ENCODE measurements at places on chromosomes 7 and 10. TPM values are rescaled to one million over a fixed set of nuclear protein-coding genes. Genes with fewer than 3 reads are reported as not detected.
A peak's percentile ranks its signal among the peaks of the same experiment; 100 is the strongest.

GRCh38 chr7:121006711-121007315, 18.3 kb downstream of the CPED1 start:
- no peaks in the 10 kb centered on the region for H3K4me1 ChIP-seq
- peak; percentile 33 for DNase-seq
- H3K36me3 ChIP-seq: no peaks in the 10 kb centered on the region

GRCh38 chr7:49255054-49255453, 330.7 kb downstream of the CDC14C start:
- no peak for DNase-seq
- no peaks in the 10 kb centered on the region for H3K27me3 ChIP-seq
- no peaks in the 10 kb centered on the region for H3K4me1 ChIP-seq
- no peaks in the 10 kb centered on the region for H3K36me3 ChIP-seq

DNA sequence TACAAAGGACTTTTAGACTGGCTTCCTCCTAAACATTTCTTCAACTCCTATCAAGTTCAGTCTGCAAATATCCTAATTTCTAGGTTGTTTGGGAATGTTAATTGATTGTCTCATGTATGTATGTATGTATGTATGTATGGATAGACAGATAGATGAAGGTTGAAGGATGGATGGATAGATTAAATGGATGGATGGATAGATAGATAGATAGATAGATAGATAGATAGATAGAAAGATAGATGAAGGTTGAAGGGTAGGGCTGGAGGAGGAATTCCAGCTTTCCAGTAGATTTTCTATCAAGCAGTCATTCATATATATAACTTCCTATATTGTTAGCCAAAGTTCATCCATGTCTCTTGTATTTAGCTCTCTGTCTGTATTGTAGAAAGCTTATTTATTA, 85.8 kb downstream of the KAT6B start:
- no peak overlapping the region for H3K4me3 ChIP-seq
- DNase-seq: no peak
- H3K27ac ChIP-seq: no peak overlapping the region
- H3K4me1 ChIP-seq: peaks cover 5% of the 10 kb centered on the region
- H3K27me3 ChIP-seq: no peaks in the 10 kb centered on the region
- no peaks in the 10 kb centered on the region for H3K36me3 ChIP-seq

DNA sequence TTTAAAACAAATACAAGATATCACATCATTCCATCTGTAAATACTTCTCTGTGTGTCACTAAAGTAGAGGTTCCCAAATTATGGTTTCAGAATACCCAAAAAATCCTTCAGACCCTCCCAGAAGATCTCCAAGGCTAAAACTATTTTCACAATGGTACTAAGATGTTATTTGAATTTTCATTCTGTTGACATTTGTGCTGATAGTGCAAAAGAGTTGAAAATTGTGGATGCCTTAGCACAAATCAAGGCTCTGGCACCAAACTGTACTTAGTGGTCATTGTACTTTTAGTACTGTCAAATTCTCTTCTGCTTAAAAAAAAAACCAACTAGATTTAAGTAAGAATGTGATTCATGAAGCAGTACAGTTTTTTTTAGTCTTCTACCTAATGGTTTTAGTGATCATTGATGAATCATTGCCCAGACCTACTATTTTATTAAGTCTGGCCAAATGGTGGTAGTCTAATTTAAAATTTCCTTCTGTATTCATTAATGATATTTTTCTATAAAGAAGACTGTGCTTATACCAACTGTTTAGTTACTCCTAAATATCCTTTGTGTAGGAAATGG, 50.5 kb downstream of the TPST1 start:
- no peak overlapping the region for H3K4me3 ChIP-seq
- no peaks in the 10 kb centered on the region for H3K4me1 ChIP-seq
- H3K36me3 ChIP-seq: no peaks in the 10 kb centered on the region
- no peaks in the 10 kb centered on the region for H3K27me3 ChIP-seq

GRCh38 chr7:101746314-101746713, 71.1 kb upstream of the CUX1 start:
- no peaks in the 10 kb centered on the region for H3K27me3 ChIP-seq
- no peak overlapping the region for H3K27ac ChIP-seq
- H3K36me3 ChIP-seq: no peaks in the 10 kb centered on the region
- H3K4me3 ChIP-seq: no peak overlapping the region

The CFAP43 gene
- 30.0 TPM for total RNA-seq

The EVX1 gene
- not detected for total RNA-seq

The CDC14C gene
- total RNA-seq: not detected
